ENCODE measurements at places on chromosomes 12 and 14.

DNA sequence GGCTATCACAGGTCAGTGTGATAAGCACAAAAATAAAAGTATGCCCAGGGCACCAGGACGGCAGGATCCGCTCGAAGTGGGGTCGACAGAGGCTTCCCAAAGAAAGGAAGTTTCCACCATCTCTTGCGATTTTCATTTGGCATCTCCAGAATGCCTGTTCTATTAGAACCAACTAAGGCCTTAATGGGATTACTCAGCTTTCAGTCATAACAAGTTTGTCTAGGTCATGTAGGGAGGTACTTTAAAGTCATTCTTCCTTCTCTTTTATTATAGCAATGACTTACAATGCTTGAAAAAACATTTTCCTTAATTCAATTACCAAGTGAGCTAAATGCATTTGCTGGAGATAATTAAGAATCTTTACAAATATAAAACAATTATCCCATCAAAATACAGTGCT lies 83.6 kb upstream of the DIO3 start:
- DNase-seq, result no peak

DNA sequence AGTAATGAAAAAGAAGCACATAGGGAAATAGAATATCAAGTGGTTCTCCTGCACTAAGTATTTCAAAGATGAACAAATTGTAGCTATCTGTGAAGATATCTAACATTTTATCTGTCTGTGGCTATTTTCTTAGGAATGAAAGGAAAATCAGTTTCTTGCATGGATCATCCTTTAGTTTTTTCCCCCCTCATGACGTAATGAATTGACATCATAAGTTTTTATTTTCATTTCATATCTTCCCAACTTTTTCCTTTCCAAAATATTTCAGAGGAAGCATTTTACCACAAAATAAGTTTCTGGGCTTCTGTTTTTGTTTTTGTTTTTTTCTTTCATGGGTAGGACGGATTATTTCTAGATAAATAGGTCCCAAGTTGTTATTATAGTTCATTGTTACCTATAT lies 996.6 kb downstream of the TMEM121 start:
- DNase-seq, result no peak

DNA sequence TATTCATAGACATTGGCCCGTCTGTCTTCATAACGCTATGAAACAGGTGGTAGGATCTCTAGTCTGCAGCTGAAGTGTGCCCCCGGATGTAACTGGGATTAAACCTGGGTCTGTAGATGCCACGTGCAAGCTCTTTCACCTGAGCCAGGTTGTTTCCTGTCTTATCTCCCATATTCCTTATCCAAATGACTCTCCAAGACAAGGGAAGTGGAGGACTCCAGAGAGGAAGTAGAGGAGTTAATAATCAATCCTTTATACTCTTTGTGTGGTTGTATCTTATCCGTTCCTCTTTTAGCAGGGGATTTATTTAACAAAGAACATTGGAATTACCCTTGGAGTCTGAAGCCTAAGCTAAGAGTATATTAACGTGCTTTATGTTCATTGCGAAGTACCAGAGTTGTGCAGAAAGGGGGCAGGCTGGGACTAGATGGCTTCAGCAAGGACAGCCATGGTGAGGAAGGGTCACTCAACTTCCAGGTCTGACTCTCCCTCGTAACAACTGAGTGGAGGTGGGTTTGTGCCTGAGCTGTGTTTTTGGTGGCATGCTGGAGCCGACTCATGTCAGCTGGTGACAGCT lies 82.8 kb downstream of the RIN3 start:
- DNase-seq, result no peak

GRCh38 chr14:70810621-70811020 lies 1.3 kb upstream of the MAP3K9 start:
- DNase-seq, result no peak

GRCh38 chr14:104349950-104350349 lies 211.6 kb downstream of the KIF26A start:
- no peak for DNase-seq
